Cortex of kidney (tissue), 1 donor: ENCODE measurements at places on chromosomes 1 and 21.

DNA sequence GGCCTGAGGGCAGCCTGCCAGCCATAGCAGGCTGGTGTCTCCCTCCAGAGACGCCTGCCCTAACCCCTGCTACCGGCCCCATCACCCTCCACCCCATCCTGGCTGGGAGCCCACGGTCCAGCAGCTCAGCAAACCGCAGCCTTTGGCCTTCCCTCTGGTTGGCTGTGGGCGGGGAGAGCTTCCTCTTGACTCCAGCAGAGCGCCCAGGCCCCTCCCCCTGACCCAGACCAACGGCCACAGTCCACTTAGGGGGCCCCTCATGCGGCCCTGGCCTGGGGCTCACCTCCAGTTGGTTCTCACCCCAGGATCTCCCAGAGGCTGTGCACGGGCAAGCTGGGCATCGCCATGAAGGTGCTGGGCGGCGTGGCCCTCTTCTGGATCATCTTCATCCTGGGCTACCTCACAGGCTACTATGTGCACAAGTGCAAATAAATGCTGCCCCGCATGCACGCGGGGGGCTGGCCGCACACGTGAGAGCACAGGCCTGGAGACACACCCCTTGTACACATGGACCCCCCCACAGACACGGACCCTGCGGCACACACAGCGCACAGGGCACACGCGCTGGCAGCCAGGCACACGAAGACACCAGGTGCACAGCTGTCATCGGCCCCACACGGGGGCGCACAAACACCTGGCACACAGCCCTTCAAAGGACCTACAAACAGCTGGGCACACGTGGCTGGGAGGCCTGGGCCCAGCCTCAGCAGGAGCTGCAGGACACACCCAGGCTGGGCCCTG lies 3.1 kb downstream of the SMIM1 start:
- DNase-seq = no peak

GRCh38 chr1:218967836-218968235 lies 205.8 kb upstream of the LYPLAL1 start:
- no peak for DNase-seq

- DNase-seq = no peak
These were observed 139.4 kb downstream of the EDEM3 start for GRCh38 chr1:184615301-184615700.

GRCh38 chr1:3543076-3544039 lies 68.0 kb downstream of the MEGF6 start:
- no peak for DNase-seq

- DNase-seq = no peak
These were observed 35.4 kb downstream of the ADGRL2 start for GRCh38 chr1:81836007-81836626.

DNA sequence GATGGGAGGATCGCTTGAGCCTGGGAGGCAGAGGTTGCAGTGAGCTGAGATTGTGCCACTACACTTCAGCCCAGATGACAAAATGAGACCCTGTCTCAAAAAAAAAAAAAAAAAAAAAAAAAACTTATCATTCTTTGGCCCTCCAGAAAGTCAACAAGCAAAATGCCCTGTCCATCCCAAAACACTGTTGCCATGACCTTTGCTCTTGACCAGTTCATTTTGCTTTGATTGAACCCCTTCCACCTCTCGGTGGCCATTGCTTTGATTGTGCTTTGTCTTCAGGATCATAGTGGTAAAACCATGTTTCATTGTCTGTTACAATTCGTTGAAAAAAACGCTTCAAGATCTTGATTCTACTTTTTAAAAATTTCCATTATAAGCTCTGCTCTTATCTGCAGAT lies 8.5 kb upstream of the SYPL2 start:
- no peak for DNase-seq

DNA sequence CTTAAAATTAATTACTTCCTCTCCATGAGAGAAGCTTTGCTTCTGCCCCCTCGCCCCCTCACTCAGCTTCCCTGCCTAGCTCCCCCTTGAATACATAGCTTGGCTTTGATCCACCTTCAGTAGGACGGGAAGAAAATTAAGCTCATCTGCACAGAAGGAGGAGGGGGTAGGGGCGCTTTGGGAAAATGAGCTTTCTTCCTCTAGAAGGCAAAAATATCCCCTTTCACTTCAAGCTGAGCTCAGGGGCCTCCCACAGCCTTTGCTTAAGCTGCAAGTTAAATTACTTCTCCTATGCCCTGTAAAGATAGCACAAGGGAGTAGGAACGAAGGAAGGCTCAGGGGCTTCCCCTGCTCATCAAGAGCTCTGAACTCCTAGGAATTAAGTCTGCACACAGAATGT lies 65.2 kb upstream of the GOLT1A start:
- no peak for DNase-seq

DNA sequence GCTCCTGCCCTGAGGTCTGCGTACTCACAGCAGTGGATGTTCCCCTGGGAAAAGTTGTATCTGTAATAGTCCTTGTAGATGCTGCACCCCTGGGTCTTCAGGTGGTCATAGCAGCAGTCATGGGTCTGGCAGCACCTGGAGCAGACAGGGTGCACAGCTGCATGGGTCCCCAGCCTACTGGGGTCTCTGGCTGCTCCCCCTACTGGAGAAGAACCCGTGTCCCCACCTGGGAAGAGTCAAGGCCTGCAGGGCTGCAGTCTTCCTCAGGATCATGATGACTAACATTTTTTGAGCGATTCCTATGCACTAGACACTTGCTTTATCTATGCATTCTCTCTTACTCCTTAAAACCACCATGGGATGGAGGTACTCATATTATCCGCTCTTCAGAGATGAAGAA lies 3.9 kb downstream of the PLA2G2D start:
- DNase-seq = no peak

DNA sequence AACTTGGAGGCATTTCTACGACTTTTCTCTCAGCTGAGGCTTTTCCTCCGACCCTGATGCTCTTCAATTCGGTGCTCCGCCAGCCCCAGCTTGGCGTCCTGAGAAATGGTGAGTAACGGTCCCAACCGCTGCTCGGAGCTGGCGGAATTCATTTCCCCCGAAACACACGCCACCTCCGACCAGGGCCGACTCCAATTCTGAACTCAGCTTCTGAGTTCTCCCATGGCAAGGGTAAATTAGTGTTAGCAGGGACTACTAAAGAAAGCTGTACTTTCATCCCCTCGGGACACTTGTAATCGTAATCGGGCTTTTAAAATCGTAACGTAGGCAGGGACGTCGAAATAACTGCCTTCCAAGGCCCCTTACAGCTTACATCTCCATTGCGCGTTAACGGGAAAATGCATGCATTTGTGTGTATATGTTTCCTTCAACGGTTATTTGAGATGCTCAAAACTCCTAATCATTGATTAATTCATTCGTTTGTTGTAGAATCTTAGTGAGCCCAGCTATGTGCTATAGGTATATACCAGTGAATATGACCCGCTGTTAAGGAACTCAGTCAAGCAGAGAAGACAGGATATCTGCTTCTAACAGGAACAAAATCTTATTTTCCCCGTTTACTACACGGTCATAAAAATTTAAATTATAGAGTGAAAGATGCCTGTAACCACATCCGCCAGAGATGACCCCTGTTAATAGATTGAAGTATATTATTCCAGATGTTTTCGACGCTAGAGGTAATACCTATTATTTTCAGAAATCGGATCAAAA lies 472 bp downstream of the DTL start:
- DNase-seq = no peak

- DNase-seq = no peak
These were observed 38.6 kb upstream of the EPS8L3 start for GRCh38 chr1:109802136-109802900.

GRCh38 chr1:15740924-15741850 lies 1.1 kb upstream of the TMEM82 start:
- no peak for DNase-seq

- no peak for DNase-seq
These were observed 246.4 kb downstream of the PBX1 start for GRCh38 chr1:164805399-164805798.

GRCh38 chr1:4119516-4120220 lies 219.6 kb upstream of the C1orf174 start:
- DNase-seq = no peak

GRCh38 chr1:208965351-208965750 lies 618.2 kb upstream of the CAMK1G start:
- no peak for DNase-seq

- DNase-seq = no peak
These were observed 37.7 kb upstream of the BCL10 start for GRCh38 chr1:85313888-85314696.

DNA sequence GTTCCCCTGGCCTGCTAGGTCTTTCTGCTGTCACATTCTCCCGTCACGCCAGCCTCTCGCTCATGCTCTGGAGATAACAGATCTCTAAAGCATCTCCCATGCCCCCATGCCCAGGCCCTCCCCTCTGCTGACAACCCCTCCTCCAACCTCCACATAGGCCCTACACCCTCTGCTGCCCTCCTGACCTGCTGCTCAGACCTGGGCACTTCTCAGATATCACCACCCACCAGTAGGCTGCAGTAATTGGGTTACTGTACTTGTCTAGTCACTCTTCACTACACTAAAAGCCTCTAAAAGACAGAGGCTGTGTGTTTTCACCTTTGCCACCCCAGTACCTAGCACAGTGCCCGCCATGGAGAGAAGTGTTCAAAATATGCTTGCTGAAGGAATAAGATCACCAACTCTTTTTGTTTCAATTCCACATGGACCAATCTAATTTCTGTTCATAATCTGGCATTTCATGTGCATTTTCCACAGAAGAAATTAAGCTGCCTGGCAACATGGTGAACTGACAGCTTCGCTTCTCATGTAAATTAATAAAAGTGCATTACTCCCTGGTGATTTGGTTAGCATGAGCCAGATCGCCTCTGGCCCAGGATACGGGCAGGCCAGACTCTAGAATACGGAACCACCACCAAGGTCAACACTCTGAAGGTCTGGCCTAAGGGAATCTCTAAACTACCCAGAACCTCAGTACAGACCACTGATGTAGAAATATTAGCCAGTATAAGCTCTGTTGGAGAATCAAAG lies 20.7 kb downstream of the LBR start:
- DNase-seq = no peak

GRCh38 chr1:110615548-110616130 lies 9.5 kb upstream of the KCNA2 start:
- no peak for DNase-seq

- no peak for DNase-seq
These were observed 372.3 kb downstream of the USP25 start for GRCh38 chr21:16102113-16102512.

GRCh38 chr1:36839485-36839884 lies 194.8 kb downstream of the GRIK3 start:
- no peak for DNase-seq

GRCh38 chr1:195637539-195637938 lies 970.7 kb downstream of the KCNT2 start:
- no peak for DNase-seq

DNA sequence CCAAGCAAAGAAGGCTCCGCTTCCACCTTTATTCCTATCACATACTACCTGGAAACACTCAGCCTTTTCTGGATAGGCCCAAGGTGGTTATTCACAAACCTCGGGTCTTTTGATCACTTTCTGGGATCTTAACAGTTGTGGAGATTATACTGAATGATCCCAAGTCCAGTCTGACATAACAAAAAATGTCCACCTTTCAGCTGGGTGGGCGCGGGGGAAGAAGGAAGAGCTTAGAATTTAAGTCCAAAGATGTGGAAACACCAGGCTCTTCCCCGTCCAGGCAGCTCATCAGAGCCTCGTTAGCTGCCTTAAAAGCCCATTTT lies 338 bp upstream of the C1orf53 start:
- DNase-seq = no peak

- no peak for DNase-seq
These were observed 424.9 kb downstream of the ADGRL2 start for GRCh38 chr1:82225421-82226185.

DNA sequence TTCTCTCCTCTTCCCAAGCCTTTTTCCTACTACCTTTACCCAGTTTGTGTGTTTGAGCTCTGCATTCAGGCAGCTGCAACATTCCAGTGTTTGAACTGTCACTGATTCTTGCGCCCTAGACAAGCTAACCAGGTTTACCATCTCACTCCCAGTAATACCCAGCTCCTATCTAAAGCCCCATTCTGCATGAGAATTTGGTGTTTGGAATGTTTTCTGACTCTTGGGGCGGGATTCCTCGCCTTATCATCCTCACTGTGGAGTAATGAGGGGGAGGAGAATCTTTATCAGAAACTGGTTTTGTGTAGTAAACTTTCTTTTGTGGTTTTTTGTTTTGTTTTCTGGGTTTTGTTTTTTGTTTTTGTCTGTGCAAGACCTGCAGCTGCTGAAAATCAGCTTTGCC lies 36.5 kb downstream of the NCF2 start:
- DNase-seq = no peak

DNA sequence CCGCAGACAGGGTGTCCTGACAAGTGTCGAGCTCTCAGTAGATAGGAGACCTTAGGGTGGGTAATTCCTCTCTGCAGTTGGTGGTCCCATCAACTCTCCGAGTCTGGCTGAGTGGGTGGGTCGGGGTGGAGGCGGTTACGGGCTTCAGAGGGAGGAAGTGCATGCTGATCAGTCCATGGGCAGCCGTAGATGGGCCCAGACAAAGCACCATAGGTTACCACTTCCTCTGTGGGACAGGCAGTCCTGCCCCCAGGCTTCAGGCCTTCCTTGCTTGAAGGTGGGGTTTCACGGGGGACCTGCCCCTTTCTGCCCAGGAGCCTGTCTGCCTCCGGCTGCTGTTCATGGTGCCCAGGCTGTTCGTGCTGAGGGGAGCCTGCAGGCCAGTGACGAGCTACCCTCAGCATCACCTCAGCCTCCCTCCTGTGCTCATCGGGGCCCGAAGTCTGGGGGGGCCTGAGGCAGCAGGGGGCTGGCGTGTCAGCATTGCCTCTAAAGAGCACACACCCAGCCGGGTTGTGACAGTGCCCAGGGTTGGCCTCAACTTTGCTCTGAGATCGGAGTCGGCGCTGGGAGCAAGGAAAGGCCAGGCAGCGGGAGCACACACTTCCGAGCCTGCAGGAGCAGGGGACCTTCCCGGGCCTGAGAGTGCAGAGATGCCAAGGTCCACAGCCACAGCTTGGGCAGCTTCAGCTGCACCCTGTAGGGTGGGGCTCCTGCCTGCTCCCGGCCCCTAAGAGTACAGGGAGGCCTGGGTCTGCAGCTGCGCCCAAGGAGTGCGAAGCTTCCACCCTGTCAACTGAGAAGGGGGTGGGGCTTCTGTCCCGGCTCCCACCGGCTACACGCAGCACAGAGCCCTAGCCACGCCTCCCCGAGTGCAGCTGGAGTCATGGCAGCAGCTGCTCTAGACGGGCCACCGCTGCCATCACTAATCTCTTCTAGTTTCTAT lies 225.4 kb upstream of the NRIP1 start:
- DNase-seq = no peak

DNA sequence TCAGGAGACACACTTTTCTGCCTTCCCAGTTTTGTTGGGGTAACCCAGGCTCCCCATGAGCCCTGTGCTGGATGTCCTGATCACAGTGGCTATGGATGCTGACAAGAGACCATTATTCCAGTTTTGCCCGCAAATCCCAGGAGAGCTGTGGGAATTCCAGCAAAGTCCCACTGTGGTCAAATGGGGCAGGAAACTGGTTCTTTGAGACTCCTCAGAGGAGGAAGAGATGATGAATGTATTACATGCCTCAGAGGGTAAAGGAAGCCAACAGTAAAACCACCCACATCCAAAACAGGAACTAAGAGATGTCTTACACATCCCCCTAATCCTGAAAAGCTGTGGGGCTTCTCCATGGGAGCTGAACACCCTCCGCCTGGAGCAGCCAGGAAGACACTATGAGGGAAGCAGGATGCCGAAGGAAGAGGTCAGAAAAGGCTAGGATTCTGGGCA lies 12.8 kb upstream of the MPZL1 start:
- no peak for DNase-seq

GRCh38 chr1:61770131-61770530 lies 27.9 kb downstream of the PATJ start:
- DNase-seq = no peak

- DNase-seq = no peak
These were observed 2.2 kb downstream of the FBXO28 start for GRCh38 chr1:224116131-224116530.

GRCh38 chr1:31793586-31794285 lies 22.1 kb downstream of the SPOCD1 start:
- DNase-seq = no peak
